Neural crest cell (in vitro differentiated cells): ENCODE measurements at places on chromosomes 4 and X. TPM values are rescaled to one million over a fixed set of nuclear protein-coding genes. Genes with fewer than 3 reads are reported as not detected.

DNA sequence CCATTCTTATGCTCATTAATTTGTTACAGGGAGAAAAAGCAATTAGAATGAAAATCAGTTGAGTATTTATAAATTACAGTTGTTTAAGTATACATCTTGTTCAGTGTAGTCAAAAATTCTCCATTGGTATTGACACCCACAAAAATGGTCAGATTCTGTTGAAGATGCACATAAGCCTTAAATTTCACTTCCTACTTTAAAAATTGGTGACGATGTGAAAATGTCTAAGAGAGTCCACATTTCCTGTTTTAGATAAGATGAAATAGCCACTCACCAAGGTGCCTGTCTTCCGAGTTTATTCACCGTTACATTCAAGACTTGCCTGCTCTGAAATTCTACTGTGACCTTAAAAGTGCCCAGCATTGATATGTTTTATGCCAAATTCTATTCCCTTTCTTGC lies 93.6 kb downstream of the GPR143 start:
- no peak for DNase-seq

- no peak for DNase-seq
Observed at GRCh38 chrX:29691044-29691443, 524.3 kb upstream of the MAGEB2 start.

DNA sequence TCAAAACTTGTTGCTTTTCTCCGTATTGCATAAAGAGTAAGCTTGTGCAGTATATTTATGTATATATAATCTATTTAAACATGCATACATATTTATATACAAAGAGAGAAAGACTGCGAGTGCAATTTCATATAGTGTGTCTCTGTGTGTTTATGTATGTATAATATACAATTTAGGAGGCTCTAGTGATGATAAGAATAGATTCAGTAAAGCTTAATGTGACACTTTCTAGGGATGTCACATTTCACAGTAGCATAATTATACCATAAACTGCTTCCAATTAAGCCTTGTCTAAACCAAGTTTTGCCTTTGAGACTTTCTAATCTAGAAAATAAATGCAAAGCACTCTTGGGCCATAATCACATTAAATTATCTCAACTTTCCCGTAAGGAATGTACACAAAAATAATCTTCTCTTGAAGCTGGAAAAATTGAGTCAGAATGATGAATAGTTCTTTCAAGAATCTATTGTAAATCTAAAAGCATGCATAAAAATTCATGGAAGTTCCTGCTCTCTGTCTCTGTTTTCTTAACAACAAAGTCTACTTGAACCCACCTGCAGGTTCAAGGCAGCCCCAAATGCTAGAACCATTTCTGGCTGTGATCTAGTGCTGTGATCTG lies 114.1 kb upstream of the NPY2R start:
- no peak for DNase-seq

CENPVL3 gene
- 10.1 and 11.1 TPM in 2 replicates for total RNA-seq

DNA sequence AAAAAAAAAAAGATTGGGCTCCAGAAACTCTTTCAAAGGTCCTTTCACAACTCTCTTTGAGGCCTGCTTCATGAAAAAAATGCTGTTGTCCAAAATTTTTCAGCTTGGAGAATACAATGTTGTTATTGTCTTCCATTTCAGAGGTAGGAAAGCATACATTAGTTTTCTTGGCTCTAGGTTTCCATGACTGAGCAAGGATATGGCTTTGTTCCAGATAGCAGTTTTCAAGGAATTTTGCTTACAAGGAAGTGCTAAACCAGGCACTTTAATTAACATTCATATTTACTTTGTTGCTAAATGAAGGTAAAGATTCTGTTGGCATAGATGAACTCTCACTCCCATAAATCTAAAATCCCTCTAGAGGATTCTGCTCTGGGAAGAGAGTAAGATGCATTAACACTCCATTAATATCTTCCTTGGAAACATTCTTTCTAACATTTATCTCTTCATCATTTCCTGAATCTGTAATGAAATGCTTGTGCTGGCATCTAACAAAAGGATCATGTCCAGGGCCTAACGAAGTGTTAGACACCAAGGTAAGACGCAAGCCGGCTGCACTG lies 118.4 kb downstream of the COL25A1 start:
- DNase-seq, result no peak

DNA sequence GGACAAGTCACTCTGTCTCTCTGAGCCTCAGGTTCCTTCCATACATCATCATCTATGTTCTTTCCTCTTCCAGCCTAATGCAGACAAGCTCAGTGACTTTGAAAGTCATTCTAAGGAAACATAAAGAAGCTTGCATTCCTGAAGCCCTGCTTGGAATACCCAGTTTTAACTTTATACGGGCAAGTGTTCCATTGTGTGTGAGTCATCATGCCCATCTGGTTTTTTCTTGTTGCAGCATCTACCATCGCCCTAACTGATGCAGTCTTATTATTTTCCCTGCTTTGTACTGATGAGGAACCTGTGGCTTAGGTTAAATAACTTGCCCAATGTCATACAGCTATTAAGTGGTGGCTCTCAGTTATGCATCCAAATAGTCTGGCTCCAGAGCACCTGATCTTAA lies 177.9 kb upstream of the RAI2 start:
- no peak for DNase-seq
